Amniotic epithelial cell (primary cell): ENCODE measurements at places on chromosomes 5 and 9.

GRCh38 chr9:504921-505740 lies 290.5 kb downstream of the DOCK8 start:
- no peak for DNase-seq

DNA sequence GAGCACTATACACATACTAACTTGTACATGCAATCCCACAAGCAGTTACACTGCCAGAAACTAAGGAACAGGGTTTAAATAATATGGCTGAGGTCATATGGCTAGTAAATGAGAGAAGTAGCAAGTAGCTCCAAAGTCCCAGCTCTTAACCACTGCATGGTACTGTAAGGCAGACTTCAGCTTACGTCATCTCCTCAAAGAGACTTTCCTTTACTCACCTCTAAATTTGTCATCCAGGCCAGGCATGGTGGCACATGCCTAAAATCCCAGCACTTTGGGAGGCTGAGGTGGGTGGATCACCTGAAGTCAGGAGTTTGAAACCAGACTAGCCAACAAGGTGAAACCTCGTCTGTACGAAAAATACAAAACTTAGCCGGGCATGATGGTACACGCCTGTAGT lies 20.4 kb upstream of the SELENOP start:
- DNase-seq: no peak

- no peak for DNase-seq
Measured at GRCh38 chr5:6838736-6839135, 125.5 kb downstream of the TENT4A start.

GRCh38 chr9:117290306-117290840 lies 124.5 kb downstream of the ASTN2 start:
- no peak for DNase-seq

GRCh38 chr5:180632768-180633167 lies 16.6 kb downstream of the FLT4 start:
- no peak for DNase-seq

DNA sequence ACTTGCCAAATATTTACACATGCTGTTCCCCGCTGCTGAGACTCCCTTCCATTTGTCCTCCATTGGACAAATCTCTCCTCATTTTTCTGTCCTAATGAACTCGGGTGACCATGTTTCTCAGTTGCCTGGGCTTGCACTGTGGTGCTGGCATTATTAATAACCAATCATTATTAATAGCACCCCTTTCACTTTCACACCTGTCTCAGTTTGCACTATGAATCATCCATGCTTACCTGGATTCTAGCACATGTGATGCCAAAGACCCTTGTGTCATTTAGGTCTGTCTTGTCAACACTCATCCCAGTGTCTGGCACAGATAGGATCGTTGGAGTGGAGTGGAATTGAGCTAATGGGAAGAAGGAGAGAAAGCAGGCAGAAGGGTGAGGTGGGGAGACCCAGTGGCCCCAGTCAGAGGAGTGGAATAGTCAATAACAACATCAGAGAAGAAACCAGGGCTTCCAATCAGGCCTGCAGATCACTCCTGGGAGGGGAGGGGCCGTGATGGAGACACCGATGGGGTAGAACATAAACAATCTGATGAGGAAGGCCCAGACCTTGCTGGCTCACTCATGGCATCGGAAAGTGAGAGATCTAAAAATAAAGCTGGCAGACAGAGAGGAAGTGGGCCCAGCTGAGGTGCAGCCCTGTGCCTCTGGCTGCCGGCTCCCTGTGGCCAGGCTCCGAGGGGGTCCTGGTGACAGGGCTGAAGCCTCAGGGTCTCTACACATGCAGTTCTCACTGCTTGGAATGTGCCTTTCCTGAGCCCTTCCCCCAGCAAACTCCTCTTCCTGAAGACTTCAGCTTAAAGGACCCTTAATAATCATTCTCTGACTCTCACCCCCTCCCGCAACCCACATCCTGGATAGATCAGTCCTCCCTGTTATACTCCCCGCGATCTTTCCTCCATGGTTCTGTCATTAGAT lies 33.5 kb upstream of the CRB2 start:
- DNase-seq: no peak

DNA sequence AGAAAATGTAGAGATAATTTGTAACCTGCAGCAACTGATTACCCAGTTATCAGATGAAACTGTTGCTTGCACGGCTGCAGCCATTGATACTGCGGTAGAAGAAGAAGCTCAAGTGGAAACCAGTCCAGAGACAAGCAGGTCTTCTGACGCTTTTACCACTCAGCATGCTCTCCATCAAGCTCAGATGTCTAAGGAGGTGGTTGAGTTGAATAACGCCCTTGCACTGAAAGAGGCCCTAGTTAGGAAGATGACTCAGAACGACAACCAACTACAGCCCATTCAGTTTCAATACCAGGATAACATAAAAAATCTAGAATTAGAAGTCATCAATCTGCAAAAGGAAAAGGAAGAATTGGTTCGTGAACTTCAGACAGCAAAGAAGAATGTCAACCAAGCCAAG lies 1.7 kb downstream of the KIF4B start:
- no peak for DNase-seq

DNA sequence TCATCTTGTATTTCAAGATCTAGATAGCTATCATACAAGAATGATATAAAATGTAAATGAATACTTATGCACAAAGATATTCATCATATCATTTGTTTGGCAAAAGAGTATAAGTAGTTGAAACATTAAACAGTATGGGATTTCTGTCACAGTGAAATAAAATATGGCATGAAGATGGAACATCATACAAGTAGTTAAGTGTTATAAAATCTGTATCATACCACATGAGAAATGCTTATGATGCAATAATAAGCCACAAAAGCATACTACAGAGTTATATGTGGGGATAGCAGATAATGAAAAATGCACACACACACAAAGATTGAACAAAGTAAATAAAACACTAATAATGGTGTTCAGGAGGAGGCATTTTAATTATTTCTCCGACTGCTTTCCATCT lies 838.0 kb upstream of the DMAC1 start:
- DNase-seq: no peak

DNA sequence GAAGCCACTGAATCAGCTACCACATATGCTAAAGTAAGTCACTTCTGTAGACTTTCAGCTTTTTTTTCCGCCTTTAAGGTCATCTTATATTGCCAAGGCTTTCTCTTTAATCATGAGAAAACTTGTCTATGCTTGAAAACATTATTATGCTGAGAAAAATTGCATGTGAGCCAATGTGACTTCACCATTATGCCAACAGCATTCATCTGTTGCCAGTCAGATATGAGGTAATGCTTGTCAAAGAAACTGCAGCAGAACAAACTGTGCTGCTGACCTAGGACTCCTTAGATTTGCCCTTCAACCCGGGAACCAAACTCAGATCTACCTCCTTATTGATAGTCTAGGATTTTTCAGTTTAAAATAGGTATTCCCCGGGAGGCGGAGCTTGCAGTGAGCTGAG lies 34.3 kb downstream of the SLC44A1 start:
- peak; percentile 31 for DNase-seq

GRCh38 chr5:87300744-87301143 lies 33.1 kb downstream of the RASA1 start:
- DNase-seq: peak; percentile 94

GRCh38 chr5:179261301-179262125 lies 83.7 kb downstream of the ADAMTS2 start:
- DNase-seq: peak; percentile 43

DNA sequence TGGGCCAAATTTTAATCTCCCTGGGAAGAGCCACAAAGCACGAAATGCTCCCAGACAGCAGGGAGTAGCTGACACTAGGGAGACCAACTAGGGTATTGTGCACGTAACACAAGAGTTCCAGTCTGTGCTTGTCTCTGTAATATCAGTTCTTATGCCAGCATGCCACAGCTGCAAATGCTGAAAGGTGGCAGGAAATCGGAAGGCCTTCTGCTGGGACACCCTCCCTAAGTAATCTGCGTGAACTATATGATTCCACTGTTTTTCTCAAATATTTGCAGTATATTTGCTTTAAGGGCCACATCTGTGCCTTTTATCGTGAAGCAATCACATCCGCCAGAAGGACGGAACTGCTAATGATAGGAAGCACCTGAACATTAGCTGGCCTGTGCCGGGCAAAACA lies 12.6 kb downstream of the VLDLR start:
- no peak for DNase-seq

- DNase-seq: no peak
Measured at GRCh38 chr9:124447297-124447661, 3.0 kb upstream of the ADGRD2 start.

DNA sequence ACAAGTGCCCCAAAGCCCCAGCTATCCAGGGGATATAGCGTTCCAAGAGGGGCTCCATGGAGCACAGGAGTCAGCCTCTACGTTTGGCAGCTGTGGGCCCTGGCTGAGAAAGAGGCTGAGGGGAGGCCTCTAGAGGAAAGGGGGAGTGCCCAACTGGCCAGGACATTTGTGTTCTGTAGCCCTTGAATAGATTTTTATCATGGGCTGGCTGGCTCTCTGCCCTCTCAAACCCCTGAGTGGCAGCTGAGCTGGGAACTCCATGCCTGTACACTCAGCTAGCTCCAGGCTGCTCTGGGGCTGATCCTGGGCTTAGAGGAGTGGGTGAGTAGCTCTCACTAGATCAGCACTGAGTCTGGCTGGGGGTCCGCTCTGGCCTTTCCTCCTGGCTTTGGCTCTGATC lies 285.0 kb downstream of the ZSWIM6 start:
- no peak for DNase-seq

DNA sequence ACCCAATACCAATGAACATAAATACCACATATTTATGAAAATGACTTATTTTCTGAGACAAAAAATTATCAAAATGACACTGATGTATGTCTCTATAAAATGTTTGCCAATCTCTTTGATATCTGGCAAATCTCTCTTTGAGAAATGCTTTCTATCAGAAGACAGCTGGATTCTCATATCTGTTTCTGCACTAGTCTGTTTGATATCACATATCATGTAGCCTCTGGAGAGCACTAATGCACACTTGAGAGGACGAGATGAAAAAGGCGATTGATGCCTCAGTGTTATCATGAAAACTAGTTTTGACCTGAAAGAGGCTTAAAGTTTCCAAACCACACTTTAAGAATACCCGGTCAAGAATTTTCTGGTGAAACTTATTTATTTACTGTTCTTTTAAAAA lies 29.1 kb upstream of the ANKRD55 start:
- DNase-seq: peak; percentile 62
